ENCODE measurements at places on chromosomes 12 and 14. TPM values are rescaled to one million over a fixed set of nuclear protein-coding genes. Genes with fewer than 3 reads are reported as not detected.
A peak's percentile ranks its signal among the peaks of the same experiment; 100 is the strongest.

- H3K4me1 ChIP-seq, result no peaks in the 10 kb centered on the region
- H3K27ac ChIP-seq, result no peak overlapping the region
- no peaks in the 10 kb centered on the region for H3K27me3 ChIP-seq
- DNase-seq, result no peak
- H3K4me3 ChIP-seq, result no peak overlapping the region
- H3K36me3 ChIP-seq, result no peaks in the 10 kb centered on the region
These were observed 186.6 kb upstream of the KRR1 start for GRCh38 chr12:75698052-75698451.

Gene SLC38A4
- polyA plus RNA-seq, result 25.6 TPM

- H3K27me3 ChIP-seq, result no peaks in the 10 kb centered on the region
- no peaks in the 10 kb centered on the region for H3K36me3 ChIP-seq
- H3K4me3 ChIP-seq, result no peak overlapping the region
- H3K4me1 ChIP-seq, result no peaks in the 10 kb centered on the region
These were observed 28.8 kb downstream of the SIX4 start for GRCh38 chr14:60695327-60695726.

Gene TROAP
- 0.26 TPM for polyA plus RNA-seq

- no peaks in the 10 kb centered on the region for H3K36me3 ChIP-seq
- DNase-seq, result peak; percentile 80
- peak within 1 kb of the TSS; percentile 89 for H3K4me3 ChIP-seq
- peak within 1 kb of the TSS; percentile 72 for H3K27ac ChIP-seq
- H3K27me3 ChIP-seq, result no peaks in the 10 kb centered on the region
- H3K4me1 ChIP-seq, result peaks cover 10% of the 10 kb centered on the region
These were observed at the start of gene ZBTB39 for GRCh38 chr12:57005980-57006808. Gene ZBTB39 (minus strand): TSS chr12:57006546. CDS start chr12:57004917, 1,629 bp downstream.

Gene AKAP5
- 0.08 TPM for polyA plus RNA-seq

GRCh38 chr14:60634153-60634552 lies 15.1 kb downstream of the SIX1 start:
- peaks cover 48% of the 10 kb centered on the region for H3K4me1 ChIP-seq
- no peaks in the 10 kb centered on the region for H3K27me3 ChIP-seq
- H3K4me3 ChIP-seq, result no peak overlapping the region
- H3K36me3 ChIP-seq, result no peaks in the 10 kb centered on the region
- no peak for DNase-seq

DNA sequence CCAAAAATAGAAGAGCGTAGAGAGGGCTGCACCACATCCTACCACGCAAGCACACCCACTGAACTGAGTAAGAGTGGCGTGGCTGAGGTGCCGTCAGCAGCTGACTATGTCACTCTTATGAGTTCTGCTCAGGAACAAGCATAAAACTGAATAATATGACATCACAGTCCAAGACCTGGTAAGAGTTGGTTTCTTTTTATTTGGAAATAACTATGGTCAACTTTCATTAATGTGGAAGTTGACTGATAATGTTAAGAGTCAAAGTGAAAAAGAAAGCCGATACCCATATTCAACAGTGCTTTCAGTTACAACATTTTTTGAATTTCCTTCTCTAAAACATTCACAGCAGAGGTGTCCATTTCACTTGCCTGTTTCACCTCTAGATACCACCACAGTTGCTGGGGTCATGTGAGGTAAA lies 44.6 kb downstream of the GNS start:
- no peak for DNase-seq
- no peaks in the 10 kb centered on the region for H3K27me3 ChIP-seq
- no peaks in the 10 kb centered on the region for H3K4me1 ChIP-seq
- H3K36me3 ChIP-seq, result peaks cover 11% of the 10 kb centered on the region
- no peak overlapping the region for H3K27ac ChIP-seq
- no peak overlapping the region for H3K4me3 ChIP-seq

Gene GLIPR1L1
- polyA plus RNA-seq, result not detected

DNA sequence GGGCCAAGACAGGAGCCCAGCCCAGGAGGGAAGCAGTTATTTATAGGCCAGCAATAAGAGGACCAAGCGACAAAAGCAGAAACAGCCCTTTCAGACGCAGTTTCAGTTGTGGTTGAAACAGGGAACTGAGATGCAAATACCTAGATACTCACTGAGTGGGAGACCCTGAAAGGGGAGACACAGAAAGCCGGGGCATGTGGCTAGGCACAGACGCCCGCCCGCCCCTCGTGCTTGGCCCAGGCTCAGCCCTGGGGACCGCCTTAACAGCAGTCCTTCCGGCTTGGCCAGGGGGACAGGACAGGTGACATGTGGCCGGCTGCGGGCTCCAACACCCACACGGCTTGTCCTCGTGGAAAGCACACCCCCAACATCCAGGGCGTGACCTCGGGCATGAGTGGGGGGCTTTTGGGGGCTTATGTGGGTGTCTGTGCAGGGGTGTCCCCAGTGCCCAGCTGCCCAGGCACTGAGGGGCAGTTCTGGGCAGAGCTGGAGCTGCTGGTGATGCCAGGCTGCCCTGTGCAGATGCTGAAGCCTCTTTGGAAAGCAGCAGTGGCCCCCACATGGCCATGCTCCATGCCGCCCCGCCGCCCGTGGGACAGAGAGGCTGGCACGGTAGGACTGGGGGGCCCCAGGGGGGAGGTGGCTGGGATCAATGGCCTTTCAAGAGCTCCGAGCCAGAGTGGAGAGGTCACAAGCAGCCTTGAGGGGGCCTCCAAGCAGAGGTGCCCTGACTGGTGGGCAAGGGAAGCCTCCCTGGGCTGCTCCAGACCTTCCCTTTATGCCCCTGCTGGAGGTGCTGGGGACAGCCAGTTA lies 2.1 kb downstream of the PLD4 start:
- no peaks in the 10 kb centered on the region for H3K27me3 ChIP-seq
- no peak overlapping the region for H3K4me3 ChIP-seq
- no peaks in the 10 kb centered on the region for H3K4me1 ChIP-seq

DNA sequence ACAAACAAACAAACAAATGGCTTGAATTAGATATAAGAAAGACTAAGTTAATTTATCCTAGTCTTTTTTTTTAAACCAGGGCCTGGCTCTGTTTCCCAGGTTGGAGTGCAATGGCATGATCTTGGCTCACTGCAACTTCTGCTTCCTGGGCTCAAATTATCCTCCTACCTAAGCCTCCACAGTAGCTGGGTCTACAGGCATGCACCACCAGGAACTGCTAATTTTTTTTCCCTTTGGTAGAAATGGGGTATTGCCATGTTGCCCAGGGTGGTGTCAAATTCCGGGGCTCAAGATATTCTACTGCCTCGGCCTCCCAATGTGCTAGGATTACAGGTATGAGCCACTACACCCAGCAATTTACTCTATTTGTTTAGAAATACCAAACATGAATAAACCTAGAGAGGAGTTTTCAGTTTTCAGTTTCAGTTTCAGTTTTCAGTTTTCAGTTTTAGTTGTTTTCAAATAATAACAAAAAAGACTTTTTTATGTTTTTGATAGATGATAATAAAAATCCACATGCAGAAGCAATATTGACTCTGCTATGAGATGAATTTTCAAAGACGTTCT lies 817.0 kb downstream of the FLRT2 start:
- no peak overlapping the region for H3K4me3 ChIP-seq
- H3K36me3 ChIP-seq, result no peaks in the 10 kb centered on the region
- DNase-seq, result no peak
- H3K27ac ChIP-seq, result no peak overlapping the region
- no peaks in the 10 kb centered on the region for H3K27me3 ChIP-seq

Gene ARMH4
- polyA plus RNA-seq, result 0.74 TPM

GRCh38 chr12:104095289-104095688 lies 31.0 kb downstream of the HCFC2 start:
- no peaks in the 10 kb centered on the region for H3K4me1 ChIP-seq
- no peaks in the 10 kb centered on the region for H3K27me3 ChIP-seq
- H3K4me3 ChIP-seq, result no peak overlapping the region

All from psoas muscle (tissue), 8 donors.